ENCODE measurements at places on chromosomes 6 and 20.

- no peak for DNase-seq
Observed at GRCh38 chr20:17586250-17586649, 16.4 kb downstream of the DSTN start.

GRCh38 chr6:2020909-2021308 lies 224.5 kb downstream of the GMDS start:
- no peak for DNase-seq

- no peak for DNase-seq
Observed at GRCh38 chr6:20569000-20569610, 34.8 kb downstream of the CDKAL1 start.

DNA sequence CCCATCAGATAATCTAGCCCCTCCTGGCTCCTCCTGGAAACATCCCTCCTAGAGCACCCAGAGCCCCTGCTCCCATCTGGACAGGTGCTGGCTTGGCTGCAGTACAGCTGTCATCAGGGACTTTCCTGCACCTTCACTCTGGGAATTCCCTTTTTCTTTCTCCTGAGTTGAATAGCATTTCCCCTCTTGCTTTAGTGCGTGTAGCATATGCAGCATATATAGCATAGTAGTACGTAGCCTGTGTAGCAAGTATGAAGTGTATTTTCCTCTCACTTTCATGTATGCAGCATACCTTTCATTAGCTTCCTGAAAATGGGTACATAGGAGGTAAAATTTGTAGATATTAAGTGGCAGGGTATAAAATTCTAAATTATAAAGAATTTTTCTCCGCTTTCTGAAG lies 352.9 kb downstream of the ESR1 start:
- DNase-seq = no peak

GRCh38 chr20:5448449-5449118 lies 131.8 kb upstream of the PROKR2 start:
- DNase-seq = peak; percentile 59

GRCh38 chr20:13613917-13614316 lies 24.8 kb downstream of the TASP1 start:
- DNase-seq = no peak

GRCh38 chr6:150813319-150813992 lies 52.0 kb upstream of the MTHFD1L start:
- peak; percentile 28 for DNase-seq

DNA sequence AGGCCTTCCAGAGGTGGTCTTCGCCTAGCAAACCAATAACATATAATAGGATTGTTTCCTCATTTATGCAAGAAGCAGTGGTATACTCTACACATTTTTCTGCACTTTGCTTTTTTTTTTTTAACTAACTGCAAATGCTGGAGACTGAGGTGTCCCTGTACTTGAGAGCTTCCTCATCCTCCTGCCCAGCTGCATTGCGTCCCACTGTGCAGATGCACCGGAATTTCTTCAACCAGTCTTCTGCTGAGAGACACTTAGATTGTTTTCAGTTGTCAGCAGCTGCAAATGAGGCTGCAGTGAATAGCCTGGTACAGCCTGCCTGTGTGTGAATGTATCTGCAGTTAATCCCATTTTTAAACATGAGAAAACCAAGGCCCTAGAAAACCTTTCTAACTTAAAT lies 11.5 kb downstream of the FGD2 start:
- DNase-seq = no peak

- DNase-seq = no peak
Observed at GRCh38 chr6:1988843-1989242, 256.6 kb downstream of the GMDS start.

GRCh38 chr6:3211681-3212080 lies 15.8 kb downstream of the TUBB2B start:
- DNase-seq = no peak

DNA sequence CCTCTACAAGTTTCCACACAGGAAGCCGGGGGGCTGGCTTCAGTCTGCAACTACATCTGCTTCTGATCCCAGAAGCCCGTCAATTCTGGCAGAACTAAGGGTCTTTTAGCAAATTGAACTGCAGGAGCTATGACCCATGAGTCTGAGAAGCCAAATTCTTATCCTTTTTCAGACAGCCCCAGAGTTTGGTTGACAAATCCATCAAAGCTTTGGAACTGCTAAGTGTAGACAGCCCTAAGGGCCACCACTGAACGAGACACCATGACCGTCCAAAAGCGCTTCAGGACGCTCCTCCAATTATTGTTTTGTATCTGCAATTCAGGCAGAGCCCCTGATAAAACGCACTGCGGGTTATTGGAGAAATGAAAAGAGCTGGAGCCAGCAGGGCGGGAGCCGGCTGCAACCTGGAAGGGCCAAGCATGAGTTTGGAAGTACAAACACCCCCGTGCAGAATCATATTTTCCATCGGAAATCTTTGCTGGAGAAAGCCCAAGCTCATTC lies 67.1 kb downstream of the GNAS-AS1 start:
- DNase-seq = no peak

DNA sequence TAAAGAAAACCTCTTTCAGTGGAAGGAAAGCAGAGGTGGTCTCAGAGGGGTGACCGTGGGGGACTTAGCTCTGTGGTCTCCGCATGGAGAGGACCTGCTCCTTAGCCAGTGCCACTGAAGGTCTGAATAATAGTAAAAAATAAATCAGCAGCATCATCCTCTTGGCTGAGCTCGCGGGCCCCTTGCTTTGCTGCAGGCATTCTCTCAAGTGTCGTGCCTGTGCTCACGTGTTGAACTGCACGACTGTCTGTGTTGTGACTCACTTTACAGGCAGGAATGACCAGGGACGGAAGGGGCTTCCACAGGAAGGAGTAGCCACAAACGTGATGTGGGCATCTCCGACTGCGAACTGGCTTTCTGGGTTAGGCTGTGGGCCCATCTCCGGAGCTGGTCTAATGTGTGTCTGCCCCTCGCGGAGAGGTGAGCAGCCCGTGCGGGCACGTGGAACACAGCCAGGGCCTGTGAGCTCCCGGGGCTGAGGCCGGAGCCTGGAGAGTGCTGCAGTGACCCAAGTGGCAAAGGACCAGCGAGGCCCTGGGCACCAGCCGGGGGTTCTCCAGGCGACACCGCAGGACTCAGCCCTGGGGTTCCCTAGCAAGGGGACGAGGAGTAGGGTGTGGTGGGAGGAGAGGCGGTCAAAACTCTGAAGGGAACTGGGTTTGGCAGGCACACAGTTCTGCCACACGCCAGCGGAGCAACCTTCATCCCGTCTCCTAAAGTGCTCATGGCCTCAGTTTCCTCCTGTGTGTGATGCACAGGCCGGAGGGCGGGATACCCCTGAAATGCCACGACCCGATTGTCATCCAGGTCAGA lies 89.2 kb downstream of the RAMACL start:
- DNase-seq = no peak

GRCh38 chr6:158772172-158772571 lies 47.0 kb downstream of the EZR start:
- DNase-seq = no peak

DNA sequence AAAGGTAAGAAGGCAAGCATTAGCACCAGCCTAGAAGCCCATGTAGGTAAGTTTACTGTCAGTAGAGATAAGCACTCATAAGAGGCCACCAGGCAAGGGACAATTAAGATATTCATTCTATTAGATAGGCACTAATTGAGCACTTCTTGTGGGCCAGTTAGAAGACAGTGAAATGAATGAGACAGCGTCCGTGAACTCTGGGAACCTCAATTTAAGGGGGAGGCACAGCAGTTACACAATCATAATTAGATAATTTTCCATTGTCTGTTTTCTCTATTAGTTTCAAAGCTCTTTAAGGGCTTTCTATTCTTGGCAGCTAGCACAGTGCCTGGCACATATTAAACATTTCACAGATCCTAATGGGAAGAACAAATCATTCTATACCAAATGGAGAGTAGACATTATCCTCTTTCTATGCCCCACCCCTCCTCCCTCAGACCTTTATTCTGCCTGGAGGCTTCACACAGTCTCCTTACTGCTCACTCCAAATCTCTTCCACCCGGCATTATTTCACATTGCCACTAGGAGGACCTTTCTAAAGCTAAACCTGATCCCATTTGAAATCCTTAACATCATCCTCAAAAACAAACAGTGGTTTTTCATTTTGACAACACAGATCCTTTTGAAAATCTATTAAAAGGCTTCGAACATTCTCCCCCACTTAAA lies 529.6 kb downstream of the ADGRB3 start:
- no peak for DNase-seq

- no peak for DNase-seq
Observed at GRCh38 chr6:23339268-23339667, 769.9 kb downstream of the HDGFL1 start.

DNA sequence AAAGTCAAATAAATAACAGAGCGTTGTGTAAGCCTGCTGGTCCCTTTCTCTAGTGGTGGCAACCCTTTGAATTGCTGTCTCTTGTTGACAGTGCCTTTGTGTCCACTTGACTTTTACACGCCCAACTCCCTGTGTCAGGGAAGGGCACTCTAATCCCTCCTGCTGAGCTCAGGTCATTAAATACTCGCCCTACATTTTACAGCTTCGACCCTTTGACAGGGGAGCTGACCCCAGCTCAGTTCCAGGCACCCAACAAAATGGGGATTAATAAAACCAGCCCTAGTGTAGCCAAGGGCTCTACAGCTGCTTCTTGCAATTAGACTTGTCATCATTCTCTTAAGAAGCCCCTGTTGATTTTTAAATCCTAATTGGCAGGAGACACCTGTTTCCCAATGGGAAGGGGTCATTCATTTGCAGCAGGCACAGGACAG lies 308.2 kb downstream of the EYA4 start:
- DNase-seq = no peak

DNA sequence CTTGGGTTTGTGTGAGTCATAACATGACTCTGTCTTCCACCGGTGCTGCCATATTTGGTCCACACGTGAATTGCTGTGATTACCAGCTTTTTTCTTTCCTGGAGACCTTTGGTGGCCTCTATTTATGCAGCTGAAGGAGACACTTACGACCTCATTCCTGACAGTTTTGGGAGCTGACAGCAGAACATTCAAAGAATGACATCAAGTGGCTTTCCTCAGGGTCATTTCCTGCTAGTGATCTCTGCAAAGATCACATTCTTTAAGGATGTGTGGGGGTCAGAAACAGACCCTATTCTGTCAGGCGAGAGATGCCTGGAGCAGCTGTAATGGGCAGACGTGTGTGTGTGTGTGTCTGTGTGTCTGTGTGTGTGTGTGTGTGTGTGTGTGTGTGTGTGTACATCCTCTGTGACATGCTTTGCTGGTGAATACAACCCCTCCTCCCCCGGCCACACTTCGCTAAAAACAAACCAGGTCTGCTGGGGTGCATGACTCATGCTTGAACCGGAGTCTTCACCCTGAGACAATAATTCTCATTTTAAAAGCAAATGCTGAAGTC lies 115.6 kb downstream of the TMEM170B start:
- no peak for DNase-seq

GRCh38 chr6:158987657-158988056 lies 12.3 kb downstream of the RSPH3 start:
- no peak for DNase-seq

DNA sequence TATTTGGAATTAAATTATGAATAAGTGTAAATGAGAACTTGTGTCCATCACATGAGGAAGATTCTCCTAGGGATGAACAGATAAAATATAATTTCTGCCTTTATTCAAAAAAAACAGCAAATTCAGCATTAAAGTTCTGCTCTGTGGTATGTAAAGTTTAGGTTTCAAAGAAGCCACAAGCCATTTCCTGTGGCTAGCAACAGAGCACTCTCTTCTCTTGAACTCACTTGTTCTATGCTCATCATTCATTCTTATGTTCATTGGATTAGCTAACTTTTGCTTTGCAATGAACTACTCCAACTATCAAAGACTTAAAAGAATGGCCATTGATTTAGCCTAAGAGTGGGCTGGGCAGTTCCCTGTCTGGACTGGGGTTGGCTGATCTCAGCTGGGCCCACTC lies 20.8 kb upstream of the SNRPB2 start:
- no peak for DNase-seq

GRCh38 chr6:127173156-127173940 lies 54.9 kb downstream of the RSPO3 start:
- DNase-seq = no peak

DNA sequence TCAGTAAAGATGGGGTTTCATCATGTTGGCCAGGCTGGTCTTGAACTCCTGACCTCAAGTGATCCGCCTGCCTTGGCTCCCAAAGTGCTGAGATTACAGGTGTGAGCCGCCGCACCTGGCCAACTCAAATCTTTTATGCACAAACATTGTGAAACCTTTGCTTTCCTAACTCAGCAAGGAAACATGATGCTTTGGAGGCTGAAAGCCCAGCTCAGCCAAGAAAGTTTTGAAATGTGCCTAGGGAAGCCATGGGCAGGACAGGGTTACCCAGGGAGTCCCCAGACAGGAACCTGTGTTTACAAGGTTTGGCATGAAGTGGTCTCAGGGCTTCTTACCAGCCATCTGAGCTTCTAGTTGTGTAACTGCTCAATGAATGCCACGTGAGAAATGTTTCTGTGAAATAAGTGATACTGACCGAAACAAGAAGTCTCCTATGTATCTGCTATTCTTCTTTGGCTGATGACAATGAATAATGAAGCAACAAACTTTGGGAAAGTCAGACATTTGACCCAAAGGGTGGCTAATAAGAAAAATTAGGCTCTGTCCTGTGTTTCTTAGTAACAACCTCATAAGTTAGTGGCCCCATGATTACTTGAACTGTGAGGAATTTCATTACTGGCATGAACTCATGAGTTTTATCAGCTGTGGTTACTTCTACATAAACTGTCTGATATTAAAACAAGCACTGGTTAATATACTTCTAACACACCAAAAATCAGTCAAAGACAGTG lies 163.5 kb downstream of the KIF6 start:
- no peak for DNase-seq

DNA sequence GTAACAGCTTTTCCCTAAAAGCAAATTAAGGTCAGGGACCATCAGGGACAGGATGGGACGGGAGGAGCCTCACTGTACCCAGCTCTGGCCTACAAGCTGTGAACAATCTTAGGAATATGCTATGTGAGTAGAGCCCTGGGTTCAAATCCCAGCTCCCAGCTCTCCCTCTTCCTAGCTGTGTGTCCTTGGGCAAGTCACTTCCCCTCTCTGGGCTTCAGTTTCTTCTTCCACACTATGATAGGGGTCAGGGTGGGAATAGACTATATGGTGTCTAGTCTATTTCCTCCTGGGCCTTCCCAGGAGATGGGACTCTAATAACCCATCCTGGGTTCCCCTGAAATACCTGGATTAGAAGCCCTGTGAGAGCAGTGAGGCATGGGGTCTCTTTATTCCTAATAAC lies 41.6 kb downstream of the CPNE5 start:
- DNase-seq = no peak

- DNase-seq = no peak
Observed at GRCh38 chr6:154942770-154943169, 52.3 kb upstream of the TIAM2 start.

DNA sequence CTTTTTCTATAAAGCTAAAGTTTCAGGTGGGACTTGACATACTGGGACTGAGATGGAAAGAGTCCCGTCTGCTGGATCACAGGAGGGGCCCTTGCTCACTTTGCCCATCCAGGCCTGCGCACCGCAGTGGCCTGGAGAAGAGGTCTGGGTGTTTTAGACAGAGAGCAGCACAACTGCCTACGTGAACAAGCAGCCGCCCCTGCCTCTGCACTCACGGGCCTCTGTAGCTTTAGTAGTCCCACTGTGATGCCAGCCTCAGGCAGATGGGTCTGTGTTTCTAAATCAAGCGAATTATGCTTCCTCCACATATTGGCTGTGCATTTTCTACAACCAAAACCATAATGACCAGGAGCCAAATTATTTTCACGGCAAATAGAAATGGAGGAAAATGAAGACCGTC lies 184.8 kb upstream of the FOXQ1 start:
- DNase-seq = no peak

- DNase-seq = no peak
Observed at GRCh38 chr6:168628176-168628553, 187.2 kb downstream of the SMOC2 start.

GRCh38 chr6:106553440-106553839 lies 75.9 kb downstream of the RTN4IP1 start:
- DNase-seq = no peak

- DNase-seq = no peak
Observed at GRCh38 chr6:20672038-20672437, 137.8 kb downstream of the CDKAL1 start.
